Cerebellar cortex (tissue), 1 donor: ENCODE measurements at places on chromosomes 1 and 21.

DNA sequence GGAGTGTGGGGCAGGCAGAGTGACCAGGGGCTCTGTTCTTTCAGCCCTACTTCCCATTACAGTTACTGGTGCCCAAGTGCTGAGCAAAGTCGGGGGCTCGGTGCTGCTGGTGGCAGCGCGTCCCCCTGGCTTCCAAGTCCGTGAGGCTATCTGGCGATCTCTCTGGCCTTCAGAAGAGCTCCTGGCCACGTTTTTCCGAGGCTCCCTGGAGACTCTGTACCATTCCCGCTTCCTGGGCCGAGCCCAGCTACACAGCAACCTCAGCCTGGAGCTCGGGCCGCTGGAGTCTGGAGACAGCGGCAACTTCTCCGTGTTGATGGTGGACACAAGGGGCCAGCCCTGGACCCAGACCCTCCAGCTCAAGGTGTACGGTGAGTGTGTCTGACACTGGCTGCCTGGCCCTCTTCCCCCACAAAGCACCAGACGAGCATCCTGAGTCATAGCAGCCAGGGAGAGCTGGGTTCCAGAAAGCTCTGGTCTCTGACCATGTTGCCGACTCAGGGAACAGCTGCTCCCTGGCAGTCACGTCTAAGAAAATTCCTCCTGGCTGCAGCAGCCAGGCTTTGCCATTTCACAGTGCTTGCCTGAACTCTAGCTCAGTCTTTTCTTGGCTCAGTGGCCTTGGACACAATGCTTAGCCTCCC lies 3.3 kb downstream of the SLAMF8 start:
- no peak for DNase-seq

GRCh38 chr21:14825514-14825974 lies 239.3 kb downstream of the NRIP1 start:
- DNase-seq, result no peak

- DNase-seq, result peak; percentile 66
Observed at GRCh38 chr21:45109831-45110492, 35.6 kb downstream of the ADARB1 start.

DNA sequence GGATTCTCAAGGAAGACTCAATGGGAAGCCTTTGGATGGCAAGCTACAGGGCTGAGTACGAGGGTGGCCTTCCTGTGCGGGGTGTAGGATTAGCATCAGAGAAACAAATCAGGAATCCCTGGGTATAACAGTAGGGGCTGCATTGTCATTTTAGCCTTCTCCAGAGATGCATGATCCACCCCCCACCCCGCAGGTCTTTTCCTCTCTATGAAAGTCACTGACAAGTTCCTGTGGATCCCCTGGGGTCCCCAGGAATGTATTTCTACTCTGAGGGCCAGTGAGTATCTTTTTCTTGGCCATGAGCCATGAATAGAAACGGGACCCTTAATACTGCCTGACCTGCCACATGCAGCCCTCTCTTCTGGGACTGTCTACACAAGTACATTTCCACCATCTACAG lies 473.0 kb upstream of the VAMP3 start:
- peak; percentile 54 for DNase-seq
